Left ventricle myocardium superior (tissue), 1 donor: ENCODE measurements at places on chromosomes 7 and 10.

GRCh38 chr7:24381894-24382505 is 98.0 kb downstream of the NPY start:
- DNase-seq: no peak

DNA sequence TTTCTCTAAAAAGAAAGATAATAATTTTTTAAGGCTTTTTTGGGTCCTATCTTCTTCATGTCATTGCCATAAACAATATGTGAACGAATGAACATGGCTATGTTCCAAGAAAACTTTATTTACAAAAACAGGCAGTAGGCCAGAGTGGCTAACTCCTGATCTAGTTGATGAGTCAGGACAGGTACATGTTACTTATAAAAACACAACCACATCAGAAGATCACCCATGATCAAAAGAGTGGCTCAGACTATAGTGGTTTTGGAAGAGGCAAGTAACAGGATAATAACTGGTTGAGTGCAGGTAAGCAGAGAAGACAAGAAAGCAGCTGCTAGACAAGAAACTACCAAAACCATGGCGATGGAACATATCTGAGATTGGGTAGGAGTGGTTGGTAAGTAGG is 468.7 kb downstream of the KCNMA1 start:
- no peak for DNase-seq

- no peak for DNase-seq
Measured at GRCh38 chr7:121520911-121521310, 124.8 kb upstream of the FAM3C start.

GRCh38 chr10:74862625-74863024 is 36.2 kb downstream of the KAT6B start:
- DNase-seq: no peak

GRCh38 chr7:47611045-47611511 is 29.2 kb upstream of the TNS3 start:
- no peak for DNase-seq

- no peak for DNase-seq
Measured at GRCh38 chr10:12685261-12686058, 316.1 kb downstream of the CCDC3 start.

DNA sequence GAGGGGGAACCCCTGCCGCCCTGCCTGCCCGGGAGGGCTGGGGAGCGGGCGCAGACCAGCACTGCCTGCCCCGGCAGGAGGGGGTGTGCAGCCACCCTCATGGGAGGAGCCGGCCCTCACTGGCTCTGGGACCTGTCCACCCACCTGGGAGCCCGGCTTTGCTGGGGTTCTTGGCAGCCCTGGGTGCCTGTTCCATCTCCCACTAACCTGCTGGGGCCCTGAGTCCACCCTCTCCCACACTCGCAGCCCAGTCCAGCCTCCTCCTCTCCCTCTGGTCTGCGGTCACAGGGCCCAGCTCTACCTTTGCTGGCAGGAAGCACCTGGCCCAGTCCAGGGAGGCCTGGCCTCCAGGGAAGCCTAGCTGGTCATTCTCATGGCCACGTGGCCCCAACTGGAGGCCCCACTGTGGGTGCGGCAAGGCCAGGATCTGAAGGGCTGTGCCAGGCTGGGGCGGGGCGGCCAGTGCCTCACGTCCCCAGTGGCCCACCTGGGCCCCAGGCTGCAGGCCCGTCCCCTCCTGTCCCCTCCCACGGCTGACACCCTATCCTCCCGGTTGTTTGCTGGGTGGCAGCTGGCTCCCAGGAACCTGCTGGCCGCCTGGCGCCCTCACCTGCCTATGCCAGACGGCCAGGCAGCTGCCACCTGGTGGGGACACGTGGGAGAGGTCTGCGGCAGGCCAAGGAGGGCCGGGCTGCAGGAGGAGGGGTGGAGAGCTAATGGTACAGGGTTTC is at the start of gene TMEM184A:
TSS of gene TMEM184A (minus strand) at position 393 of the 731 bp plus-strand sequence. CDS start 721 bp downstream, outside the sequence.
- peak; percentile 78 for DNase-seq

- DNase-seq: peak; percentile 92
Measured at GRCh38 chr7:23273141-23273599, 26.0 kb upstream of the MALSU1 start.

DNA sequence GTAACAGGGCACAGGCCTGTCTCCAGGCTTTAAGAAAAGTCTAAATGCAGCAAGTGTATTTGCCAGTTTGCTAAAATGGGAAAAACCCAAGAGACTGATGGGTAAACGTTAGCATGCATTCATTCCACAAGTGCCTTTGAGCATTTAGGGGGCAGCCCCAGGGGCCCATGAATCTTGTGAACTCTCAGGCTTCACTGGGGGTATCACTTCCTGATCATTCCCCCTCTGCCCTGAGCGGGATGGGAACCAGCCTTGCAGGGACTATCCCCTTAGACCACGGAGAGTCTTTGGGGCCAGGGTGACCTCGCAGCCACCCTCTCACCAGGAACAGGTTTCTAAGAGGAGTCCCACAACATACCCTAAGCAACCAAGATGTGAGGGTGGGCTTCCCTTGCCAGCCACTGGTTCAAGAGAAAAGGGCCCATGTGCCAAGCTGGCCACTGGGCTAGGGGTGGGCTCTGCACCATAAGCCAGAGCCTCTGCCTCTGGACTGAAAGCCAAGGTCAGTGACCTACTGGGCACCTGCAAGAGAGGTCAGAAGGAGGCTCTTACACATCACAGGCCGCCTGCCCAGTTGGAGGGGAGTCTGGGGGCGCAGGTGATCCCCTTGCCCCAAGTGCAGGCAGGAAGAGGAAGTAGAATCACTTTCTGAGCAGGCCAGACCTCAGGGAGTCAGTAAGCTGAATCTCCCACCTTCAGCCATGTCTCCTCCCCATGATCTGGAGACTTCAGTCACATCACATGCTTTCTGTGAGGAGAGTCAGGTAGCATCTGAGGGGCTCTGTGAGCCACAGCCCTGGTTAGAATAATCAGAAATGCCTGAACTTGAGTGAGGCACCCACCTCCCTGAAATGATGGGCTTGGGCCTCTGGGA is 75.0 kb downstream of the C10orf105 start:
- DNase-seq: no peak

DNA sequence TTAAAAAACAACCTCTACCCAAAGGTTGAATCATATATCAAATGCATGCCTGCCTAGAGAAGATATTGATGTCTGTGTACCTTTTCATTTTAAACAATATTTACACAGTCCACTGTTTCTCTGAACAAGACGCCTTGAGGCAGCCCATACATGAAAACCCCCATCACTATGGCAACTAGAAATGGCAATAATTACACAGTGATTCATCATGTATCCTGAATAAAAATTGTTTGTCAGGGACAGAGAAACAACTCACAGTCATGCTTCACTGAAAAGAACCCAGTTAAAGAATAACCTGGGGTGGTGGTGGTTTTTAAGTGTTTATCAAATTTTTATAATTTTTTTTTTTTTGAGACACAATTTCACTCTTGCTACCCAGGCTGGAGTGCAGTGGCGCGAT is 19.7 kb downstream of the DNAJC12 start:
- no peak for DNase-seq

- no peak for DNase-seq
Measured at GRCh38 chr10:52066383-52066782, 247.7 kb upstream of the DKK1 start.

- DNase-seq: peak; percentile 76
Measured at GRCh38 chr7:15685358-15686294, 857 bp downstream of the MEOX2 start.

DNA sequence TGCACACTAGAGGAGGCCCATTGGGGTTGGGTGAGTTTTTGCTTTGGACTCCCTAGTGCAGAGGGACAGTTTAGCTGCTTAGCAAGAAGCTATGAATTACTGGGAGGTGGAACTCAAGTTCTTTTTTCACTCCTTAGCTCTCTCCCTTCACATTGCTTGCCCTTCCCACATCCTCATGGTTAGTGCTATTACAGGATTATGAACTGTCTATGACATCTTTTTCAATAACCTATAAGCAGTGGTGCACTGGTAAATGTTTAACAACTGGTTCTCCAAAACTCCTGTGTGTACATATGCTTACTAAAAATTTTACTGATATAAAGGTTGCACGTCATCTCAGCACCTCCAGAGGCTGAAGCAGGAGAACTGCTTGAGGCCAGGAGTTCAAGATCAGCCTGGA is 6.2 kb downstream of the SSMEM1 start:
- no peak for DNase-seq
